Fibroblast of villous mesenchyme (primary cell): ENCODE measurements at places on chromosomes 16 and 17.

- no peak for DNase-seq
Observed at GRCh38 chr16:85096921-85097320, 15.4 kb downstream of the CIBAR2 start.

DNA sequence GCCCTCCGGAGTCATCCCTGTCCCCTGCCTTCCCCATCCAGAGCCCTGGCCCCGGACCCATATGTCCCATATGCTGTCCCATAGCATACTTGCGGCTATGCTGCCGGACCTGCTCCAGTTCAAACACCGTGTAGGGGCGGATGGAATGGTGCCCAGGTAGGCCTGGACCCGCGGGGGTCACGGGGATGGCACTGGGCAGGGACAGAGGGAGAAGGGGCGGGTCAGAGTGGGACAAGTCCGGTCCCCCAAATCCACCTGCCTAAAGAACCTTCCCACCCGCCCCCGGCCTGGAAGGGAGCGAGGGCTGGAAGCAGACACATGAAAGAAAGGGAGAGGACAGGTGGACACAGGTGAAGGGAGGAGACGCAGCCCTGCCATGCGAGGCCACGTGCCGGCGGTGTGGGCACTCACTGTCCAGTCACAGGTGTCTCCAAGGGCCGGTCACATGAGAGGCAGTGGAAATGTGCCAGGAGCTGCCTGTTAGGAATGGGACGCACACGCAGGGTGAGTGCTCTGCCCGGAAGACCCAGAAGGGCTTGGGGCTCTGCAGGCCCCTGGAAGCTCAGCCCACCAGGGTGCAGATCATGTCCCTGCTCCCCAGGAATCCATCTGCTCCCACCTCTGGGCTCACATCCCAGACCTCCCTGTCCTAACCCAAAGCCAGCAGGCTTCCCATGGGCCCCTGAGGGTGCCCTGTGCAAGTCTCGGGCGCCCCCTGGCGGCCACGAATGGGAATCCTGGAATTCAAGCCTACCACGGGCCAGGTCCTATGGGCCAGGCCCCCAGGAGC, 14.0 kb downstream of the UBALD2 start:
- peak; percentile 77 for DNase-seq

GRCh38 chr17:2368359-2368758, 31.1 kb downstream of the SGSM2 start:
- no peak for DNase-seq

DNA sequence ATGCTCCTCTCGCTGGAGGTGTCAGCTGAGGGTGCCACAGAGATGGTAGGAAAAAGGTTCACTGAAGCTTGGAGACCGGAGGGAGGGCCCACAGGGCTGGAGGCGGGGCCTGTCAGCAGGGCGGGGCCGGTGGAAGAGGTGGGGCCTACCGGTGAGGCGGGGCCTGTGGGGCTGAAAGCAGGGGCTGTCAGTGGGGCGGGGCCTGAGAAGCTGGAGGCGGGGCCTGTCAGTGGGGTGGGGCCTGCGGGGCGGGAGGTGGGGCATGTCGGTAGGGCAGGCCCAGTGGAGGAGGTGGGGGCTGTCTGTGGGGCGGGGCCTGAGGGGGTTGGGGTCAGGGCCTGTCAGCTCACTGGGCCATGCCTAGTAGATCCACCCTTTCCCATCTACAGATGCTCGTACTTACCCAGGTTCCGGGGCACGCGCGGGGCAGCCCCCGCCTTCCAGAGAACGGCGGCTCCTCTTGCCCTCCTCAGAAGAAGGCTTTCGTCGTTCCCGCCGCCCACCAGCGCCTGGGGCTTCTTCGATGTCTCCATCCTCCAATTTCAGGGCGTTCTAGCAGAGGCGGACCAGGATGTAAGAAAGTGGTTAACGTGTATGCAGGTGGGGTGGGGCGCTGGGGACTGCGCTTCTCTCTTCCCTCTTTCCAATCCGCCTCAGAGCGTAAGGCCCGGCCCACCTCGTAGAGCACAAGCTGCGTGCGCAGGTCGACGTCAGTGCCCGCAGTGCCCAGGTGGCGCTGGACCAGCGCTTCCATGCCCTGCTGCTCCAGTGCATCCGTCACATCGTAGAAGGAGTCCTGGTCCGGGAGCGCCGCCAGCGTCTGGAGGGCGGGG, 9.8 kb downstream of the TMEM208 start:
- DNase-seq, result peak; percentile 56

- no peak for DNase-seq
Observed at GRCh38 chr16:54493594-54493993, 207.0 kb upstream of the IRX3 start.

DNA sequence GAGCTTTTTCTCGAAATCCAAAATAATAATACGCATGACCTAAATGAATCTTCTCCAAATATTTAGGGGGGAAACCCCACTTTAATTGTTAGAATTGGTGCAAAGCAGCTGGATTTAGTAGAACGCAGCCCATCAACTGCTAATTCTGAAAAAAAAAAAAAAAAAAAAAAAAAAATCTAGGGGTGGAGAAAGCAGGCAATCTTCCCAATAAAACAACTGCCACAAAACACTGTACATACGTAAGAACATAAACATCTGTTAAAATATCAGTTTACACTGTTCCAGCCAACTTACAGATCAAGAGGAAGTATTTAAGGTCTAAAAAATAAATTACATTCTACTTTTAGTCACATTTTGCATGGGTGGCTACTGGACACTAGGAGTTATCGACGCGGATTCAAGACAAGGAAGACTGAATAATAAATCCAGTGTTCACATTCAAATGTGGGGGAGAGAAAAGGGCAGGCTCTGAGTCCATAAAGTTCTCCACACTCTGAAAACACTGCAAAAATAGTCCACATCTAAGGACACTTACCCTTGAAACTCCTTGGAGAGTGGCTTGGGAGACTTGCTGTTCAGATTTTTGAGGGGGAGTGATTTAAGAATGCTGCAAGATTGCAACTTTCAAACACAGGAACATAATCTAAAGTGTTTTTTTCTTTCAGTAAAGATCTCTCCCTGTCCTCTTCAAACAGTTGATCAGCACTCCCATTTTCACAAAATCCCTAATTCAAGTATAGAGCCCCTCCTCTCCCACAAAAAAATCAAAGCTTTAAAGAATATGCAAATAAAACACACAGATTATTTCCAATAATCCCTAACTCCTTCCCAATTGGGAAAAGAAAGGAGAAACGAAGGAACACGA, 1.3 kb downstream of the APPBP2 start:
- DNase-seq, result peak; percentile 49

DNA sequence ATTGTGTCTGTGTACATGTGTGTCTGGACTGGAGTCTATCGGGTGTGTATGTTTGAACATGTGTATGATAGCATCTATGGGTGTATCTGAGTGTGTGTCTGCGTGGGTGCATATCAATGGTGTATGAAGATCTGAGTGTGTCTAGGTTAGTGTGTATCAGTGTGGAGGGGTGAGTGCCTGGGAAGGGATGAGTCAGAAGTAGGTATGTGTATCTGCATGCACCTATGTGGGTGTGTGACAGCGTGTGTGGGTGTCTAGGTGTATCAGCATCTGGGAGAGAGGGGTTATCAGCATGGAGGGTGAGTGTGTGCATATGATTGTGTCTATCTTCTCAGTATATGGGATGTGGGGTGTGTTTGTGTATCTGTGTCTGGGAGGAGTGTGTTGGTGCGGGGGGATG, 58.2 kb upstream of the LHX1 start:
- no peak for DNase-seq

- no peak for DNase-seq
Observed at GRCh38 chr16:81666113-81666512, 113.0 kb upstream of the PLCG2 start.

DNA sequence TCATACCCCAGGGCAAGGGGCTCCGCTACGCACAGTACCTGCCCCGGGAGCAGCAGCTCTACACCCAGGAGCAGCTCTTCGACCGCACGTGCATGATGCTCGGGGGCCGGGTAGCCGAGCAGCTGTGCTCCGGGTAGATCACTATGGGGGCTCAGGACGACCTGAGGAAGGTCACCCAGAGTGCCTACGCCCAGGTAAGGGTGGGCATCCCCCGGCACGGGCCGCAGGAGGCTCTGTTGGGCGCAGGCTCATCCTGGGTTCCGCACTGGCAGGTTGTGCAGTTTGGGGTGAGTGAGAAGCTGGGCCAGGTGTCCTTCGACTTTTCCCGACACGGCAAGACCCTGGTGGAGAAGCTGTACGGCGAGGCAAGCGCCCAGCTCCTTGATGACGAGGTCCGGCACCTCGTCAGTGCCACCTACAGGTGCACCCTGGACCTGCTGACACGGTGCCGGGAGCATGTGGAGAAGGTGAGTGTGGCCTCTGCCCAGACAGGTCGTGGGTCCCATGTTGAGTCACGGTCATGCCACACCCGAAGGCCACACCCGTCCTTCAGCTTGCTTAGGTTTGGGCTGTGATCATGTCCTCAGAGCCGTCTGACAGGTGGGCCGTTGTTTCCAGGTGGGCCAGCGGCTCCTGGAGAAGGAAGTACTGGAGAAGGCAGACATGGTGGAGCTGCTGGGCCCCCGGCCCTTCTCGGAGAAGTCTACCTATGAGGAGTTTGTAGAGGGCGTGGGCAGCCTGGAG, 19.3 kb downstream of the DBNDD1 start:
- DNase-seq, result no peak

- no peak for DNase-seq
Observed at GRCh38 chr17:77741109-77741508, 217.4 kb upstream of the TNRC6C start.

- no peak for DNase-seq
Observed at GRCh38 chr17:74754832-74755231, 6.4 kb downstream of the NHERF1 start.

GRCh38 chr17:49920030-49920769, 48.8 kb upstream of the DLX4 start:
- DNase-seq, result no peak

- DNase-seq, result no peak
Observed at GRCh38 chr16:3285131-3285530, 1.8 kb downstream of the ZNF263 start.
